WTC11 (cell line): ENCODE measurements at places on chromosomes 11 and 22. TPM values are rescaled to one million over a fixed set of nuclear protein-coding genes. Genes with fewer than 3 reads are reported as not detected.

DNA sequence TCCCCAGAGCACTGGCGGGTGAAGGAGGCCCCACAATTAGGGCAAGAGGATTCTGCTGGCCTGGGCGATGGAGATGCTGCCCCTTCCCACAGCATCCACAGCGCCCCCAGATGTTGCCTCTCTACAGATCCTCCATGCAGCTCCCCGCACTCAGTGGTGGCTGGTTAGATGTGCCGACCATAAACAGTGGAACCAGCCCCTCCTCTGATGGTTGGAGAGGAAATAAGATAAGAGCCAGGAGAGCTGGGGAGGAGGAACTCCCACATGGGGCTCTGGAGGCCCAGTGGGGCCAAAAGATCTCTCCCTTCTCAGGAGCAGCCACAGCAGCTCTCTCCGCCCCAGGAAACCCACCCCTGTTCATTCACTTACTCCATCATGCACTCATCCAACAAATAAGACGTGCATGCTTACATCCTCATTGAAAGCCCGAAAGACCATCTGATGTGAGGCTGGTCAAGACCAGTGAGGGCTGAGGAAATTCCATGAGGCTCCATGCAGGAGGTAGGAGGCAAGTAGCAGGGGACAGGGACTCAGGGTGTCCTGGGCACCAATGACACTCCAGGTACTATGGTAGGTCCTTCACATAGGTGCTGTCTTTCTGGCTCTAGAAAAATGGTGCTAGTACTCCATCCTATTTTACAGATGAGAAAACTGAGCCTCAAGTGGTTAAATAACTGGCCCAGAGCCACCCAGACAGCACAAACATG, 1.5 kb downstream of the PTGDR2 start:
- no peak overlapping the region for H3K27ac ChIP-seq
- DNase-seq: no peak
- H3K4me3 ChIP-seq: no peak overlapping the region
- peaks cover 17% of the 10 kb centered on the region for H3K36me3 ChIP-seq
- peaks cover 10% of the 10 kb centered on the region for H3K4me1 ChIP-seq

BCR gene
- total RNA-seq: 96.5 to 129 TPM (median 105 TPM) in 3 replicates

DNA sequence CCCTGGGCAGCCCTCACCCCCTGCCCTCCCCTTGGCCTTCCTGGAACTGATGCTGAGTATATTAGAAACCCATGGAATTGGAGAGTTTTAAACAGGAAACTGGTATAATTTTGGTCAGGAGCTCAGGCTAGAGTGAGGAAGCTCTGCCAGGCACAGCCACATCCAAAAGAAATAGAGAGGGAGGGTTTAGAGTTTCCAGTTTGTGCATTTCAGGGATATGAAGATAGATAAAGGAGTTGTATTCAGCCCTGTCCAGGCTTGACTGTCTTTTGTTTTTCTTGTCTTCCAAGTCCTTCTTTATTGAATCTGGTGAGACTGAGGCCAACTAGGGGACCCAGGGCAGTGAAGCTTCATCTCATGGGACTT, 71.8 kb downstream of the TSPAN18 start:
- H3K4me3 ChIP-seq: peak overlapping the region; percentile 10; the same call in 1 of the 2 replicates
- H3K27ac ChIP-seq: peak overlapping the region; percentile 86
- no peaks in the 10 kb centered on the region; the same call in 1 of the 2 replicates for H3K27me3 ChIP-seq
- H3K4me1 ChIP-seq: peaks cover 73% of the 10 kb centered on the region

DNA sequence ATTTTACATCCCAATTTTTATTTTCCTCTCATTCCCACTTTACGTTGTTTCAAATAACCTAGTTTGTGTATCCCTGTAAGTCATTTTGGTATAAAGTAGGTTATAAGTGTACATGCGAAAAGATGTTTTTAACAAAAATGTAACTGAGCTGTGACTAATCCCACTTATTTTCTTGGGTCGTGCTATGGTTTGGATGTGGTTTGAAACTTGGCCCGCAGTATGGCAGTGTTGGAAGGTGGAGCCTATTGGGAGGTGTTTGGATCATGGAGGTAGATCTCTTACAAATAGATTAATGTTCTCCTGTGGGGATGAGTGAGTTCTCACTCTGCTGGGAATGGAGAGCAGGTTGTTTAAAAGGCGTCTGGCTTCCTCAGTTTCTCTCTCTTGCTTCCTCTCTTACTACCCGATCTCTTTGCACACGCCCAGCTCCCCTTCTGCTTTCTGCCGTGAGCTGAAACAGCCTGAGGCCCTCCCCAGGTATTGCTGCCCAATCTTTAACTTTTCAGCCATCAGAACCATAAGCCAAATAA, 7.2 kb downstream of the RPL27A start:
- peaks cover 58% of the 10 kb centered on the region for H3K4me1 ChIP-seq
- peaks cover 56% of the 10 kb centered on the region for H3K36me3 ChIP-seq
- peak overlapping the region; percentile 88 for H3K4me3 ChIP-seq
- DNase-seq: no peak

GRCh38 chr11:33994937-33995336, 56.6 kb upstream of the CAPRIN1 start:
- peaks cover 30% of the 10 kb centered on the region for H3K27me3 ChIP-seq
- no peak overlapping the region for H3K4me3 ChIP-seq

KDM4E gene
- total RNA-seq: not detected in 3 replicates

CBLIF gene
- total RNA-seq: not detected in 3 replicates

OR5P2 gene
- total RNA-seq: not detected in 3 replicates

FIBIN gene
- 0.34 to 0.48 TPM (median 0.37 TPM) in 3 replicates for total RNA-seq

GRCh38 chr22:31086703-31087330, 5.7 kb downstream of the SMTN start:
- no peaks in the 10 kb centered on the region for H3K36me3 ChIP-seq
- H3K4me3 ChIP-seq: no peak overlapping the region
- H3K27ac ChIP-seq: no peak overlapping the region
- H3K27me3 ChIP-seq: peaks cover 7% of the 10 kb centered on the region

KCNJ11 gene
- total RNA-seq: 8.2 to 10.0 TPM (median 8.7 TPM) in 3 replicates
